Anterior cingulate cortex (tissue), 58 donors: ENCODE measurements at places on chromosomes 7 and 10.

GRCh38 chr7:156017916-156018700, 205.8 kb upstream of the SHH start:
- DNase-seq = no peak

GRCh38 chr10:101139421-101139911, 8.4 kb downstream of the TLX1 start:
- DNase-seq = no peak

DNA sequence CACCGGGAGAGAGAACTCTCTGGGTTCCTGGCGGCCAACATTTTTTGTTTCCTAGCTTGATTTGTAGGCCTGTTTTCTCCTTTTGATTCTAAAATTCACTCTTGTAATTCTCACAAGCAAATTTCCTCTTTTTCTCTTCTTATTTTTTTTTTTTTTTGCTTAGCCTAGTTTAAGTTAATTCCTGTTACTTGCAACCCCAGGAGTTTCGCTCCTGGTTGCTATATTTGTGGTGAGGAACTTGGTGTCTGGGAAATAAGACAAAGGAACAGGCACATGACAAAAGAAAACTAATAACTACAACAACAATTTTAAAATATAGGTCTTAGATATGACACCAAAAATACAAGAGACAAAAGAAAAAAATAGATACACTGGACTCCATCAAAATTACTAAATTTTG, 6.7 kb downstream of the AOAH start:
- no peak for DNase-seq

GRCh38 chr7:101632641-101633040, 3.5 kb upstream of the MYL10 start:
- DNase-seq = no peak

- no peak for DNase-seq
These were observed 38.1 kb downstream of the EXOC6 start for GRCh38 chr10:92886334-92886961.

DNA sequence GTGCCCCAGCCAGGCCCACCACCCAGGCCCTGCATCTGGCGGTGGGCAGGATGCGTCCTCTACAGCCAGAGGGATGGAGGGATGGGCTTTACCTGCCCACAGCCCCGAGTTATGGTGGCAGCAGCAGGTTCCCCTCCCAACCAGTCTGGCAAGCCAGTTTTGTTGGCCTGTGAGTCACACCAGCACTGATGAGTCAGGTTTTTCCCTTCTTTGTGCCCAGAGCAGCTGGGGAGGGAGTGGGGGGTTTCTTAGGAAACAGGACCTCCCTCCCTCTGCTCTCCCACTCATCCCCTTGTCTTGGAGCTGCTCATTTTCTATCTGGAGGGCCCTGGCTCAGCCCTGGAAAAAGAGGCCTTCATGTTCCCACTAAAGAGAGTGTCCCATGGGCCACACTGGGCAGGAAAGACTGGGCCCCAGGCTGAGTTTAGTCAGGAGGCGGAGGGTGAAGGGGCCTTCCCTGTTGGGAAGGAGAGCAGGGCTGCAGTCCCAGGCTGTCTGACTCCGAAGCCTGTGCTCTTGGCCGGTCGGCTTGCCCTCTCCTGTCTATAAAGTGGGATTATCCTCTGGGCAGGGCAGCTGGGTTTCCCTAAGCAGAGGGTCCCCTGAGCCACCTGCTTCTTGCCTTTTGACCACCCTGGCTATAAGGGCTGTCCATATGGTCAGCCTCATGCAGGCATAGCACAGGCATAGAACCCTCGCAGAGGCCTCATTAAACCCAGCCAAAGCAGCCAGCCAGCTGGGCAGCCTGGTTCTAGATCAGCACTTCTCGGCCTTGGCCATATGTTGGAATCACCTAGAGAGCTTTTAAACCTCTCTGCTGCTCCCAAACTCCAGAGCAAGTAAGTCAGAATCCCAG, 30.2 kb upstream of the ANKRD2 start:
- peak; percentile 32 for DNase-seq

GRCh38 chr7:118029826-118030422, 154.0 kb upstream of the LSM8 start:
- no peak for DNase-seq

GRCh38 chr10:47283101-47283630, 16.8 kb upstream of the GDF10 start:
- no peak for DNase-seq

DNA sequence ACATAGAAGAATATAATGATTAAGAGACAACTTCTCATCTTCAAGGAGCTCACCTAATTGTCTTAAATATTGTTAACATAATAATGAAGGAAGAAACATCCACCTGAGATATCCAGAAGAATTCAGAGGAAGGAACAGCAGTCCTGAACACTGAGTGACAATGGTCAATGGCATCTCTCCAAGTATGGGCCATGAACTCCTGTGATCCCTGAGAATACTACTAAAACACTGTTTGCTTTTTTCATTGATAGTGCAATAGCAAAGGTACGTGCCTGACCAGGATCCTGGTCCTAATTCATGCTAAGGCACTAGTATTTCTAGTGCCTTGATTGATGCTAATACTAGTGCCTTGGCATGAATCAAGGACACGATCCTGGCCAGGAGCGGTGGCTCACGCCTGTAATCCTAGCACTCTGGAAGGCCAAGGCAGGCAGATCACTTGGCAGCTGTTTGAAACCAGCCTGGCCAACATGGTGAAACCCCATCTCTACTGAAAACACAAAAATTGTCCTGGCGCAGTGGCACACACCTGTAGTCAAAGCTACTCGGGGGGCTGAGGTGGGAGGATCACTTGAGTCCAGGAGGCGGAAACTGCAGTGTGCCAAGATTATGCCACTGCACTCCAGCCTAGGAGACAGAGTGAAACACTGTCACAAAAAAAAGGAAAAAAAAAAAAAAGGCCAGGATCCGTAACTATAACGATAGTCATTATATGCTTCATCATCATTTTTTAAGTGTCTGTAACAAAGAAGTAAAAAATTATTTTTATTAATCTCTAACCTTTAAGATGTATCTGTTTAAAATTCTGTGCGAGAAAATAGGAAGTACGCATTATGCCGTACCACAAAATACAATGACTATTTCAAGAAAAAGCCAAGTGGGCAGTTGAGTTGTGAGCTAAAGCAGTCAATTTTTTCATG, 49.1 kb downstream of the SRPK2 start:
- DNase-seq = no peak

DNA sequence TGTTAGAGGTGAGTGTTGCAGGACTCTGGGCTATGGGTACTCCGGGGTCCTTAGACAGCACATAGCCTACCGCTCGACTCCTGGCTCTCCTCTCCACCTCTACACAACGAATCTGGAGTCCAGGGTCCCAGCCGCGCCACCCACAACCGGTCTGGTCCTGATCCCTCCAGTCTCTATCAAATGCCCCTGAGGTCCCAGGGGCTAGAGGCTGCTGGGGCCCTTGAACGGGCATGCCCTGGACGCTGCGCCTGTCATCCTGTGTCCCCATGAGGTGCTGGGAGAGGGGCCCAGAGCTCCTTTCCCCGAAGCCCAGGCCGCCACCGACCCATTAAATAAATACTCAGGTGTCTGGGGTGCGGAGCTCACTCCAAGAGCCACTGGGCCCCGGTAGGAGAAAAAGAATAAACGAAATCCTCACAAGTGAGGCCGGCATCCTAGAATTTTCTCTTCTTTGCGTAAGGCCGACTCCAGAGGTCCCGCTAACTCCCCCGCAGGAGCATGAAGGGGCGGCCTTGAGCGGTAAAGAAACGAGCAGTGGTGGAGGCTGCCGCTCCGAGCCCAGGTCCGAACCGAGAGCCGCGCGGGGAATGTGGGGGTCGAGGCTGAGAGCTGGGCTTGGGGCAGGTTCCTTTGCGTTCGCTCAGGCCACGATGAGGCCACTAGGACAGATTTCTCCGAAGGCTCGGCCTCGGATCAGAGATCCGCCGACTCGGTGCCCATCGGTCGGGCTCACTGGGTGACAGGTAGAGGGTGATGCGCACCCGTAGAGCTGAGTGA, 166.7 kb downstream of the NRF1 start:
- DNase-seq = no peak

- DNase-seq = no peak
These were observed 80.0 kb upstream of the COL1A2 start for GRCh38 chr7:94314413-94315410.

GRCh38 chr10:30396293-30396692, 37.7 kb upstream of the MAP3K8 start:
- no peak for DNase-seq

DNA sequence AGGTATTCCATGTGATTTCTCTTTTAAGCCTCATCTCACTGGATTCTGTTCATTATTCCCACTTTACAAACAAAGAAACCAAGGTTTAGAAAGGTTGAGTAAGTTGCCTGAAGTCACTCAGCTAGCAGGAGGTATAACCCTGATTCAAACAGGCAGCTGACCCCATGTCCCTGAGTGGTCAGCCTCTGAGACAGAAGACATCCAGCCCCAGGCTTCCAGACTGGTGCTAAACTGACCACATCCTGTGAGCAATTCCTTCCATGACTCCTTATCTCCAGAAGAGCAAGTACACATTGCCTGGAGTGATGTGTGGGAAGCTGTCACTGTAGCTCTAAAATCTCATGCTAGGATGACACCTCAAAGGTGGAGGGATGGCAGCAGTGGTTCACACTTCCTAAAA, 3.7 kb downstream of the PLPP4 start:
- DNase-seq = no peak

DNA sequence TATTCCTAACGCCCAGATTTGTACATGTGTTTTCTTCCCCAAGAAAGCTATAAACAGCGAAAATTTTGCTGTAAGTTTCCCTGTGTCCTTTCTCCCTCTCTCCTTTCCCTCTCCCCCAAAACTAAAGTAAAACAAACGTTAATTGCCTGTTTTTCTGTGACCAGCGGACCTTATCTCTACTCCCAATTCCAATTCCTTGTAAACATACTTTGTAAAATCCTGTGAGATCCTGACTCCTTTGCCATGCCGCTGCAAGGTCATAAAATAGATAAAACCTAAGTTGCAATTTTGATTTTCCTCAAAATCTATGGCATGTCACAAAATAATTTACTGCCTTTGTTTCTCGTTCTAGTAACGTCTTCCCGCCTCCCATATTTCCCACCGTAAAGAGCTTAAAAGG, 217.6 kb downstream of the USP6NL start:
- DNase-seq = no peak

GRCh38 chr10:105192146-105192545, 551.1 kb downstream of the SORCS3 start:
- no peak for DNase-seq

DNA sequence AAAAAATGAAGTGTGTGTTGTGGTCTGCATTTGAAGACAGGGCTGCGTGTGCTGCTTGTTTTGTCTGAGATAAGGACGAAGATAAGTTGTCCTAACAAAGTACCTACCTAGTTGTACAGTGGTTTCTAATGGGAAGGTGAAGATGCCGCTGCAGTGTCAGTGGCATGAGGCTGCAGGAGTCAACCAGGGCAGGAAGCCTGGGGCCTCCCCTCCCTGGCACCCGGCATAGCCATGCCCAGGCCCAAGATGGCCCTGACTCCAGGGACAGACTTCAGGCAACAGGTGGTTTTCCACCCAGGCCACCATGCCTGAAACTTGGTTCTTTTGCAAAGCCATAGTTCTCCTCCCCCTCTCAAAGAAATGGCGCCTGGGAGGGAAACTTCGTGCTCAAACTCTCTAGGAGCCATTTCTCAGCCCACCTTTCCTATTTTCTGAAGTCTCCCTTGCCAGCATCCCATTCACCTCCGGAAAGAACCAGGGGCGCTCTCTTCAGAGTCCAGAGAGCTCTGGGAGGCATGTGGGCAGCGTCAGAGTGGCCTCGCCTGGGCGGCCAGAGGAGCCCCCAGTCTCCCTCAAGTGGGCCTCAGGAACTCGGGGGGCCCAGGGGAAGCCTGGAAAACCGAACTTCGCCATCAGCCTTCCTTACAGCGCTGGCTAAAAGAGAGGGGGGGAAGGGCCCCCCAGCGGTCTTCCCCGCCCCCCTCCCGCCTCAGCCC, 2.1 kb upstream of the KAT6B start:
- no peak for DNase-seq

DNA sequence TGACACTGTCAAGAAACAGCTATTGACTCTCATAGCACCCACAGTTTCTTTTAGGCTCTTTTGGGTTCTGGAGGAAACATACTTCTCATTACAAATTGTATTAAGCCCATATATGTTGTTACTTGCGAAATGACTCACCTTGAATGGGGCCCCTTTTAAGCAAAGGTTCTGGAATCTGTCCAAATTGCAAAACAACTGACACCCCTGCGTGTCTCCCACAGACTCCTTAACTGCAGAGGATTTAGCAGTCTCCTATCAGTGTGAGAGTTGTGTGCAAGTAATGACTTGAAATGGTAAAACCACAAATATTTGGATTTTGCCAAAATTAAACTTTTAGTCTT, 192.3 kb downstream of the DNAJC1 start:
- no peak for DNase-seq

GRCh38 chr10:28111712-28112111, 112.8 kb upstream of the ODAD2 start:
- DNase-seq = no peak

- no peak for DNase-seq
These were observed 183.0 kb downstream of the THSD7A start for GRCh38 chr7:11648980-11649379.
